ENCODE measurements at places on chromosomes 2 and 18.

DNA sequence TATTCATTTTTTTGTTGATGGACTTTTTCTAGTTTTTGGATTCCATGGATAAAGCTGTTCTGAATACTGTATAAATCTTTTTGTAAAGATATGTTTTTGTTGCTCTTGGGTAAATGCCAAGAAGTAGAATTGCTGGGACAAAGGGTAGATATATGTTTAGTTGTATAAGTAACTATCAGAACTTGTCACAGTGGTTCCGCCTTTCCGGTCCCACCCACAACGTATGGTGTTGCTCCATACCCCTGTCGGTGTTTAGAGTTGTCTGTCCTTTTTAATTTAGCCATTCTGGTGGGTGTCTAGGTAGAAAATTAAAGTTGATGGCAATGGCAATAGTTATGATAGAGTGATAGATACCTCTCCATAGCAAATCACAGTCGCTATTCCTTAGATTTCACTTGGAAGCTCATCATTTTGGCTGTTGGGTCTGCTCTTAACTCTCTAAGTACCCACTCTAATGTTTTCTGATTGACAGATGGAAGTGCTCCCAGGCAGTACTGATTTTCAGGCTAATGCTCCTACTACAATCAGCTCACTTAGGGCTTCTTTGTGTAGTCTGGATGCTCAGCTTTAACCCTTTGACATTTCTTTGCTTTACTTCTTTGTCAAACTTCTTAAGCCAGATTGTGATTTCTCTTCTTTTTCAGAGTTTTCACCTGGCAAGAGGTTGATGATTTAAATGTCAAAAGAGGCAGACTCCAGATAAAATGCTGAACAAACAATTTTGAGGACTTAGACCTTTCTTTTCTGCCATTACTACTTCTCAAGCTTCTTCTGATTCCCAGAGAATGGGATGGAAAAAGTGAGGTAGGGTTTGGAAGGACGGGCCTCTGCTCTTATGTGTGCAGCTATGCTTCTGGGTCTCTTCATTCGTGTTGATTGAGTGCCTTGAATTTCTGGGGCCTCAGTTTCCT lies 156.4 kb downstream of the AQP4 start:
- no peak for DNase-seq

- DNase-seq = no peak
These were observed 38.0 kb upstream of the SNED1 start for GRCh38 chr2:240960309-240960970.

- no peak for DNase-seq
These were observed 11.6 kb upstream of the TUBB6 start for GRCh38 chr18:12296457-12296856.

DNA sequence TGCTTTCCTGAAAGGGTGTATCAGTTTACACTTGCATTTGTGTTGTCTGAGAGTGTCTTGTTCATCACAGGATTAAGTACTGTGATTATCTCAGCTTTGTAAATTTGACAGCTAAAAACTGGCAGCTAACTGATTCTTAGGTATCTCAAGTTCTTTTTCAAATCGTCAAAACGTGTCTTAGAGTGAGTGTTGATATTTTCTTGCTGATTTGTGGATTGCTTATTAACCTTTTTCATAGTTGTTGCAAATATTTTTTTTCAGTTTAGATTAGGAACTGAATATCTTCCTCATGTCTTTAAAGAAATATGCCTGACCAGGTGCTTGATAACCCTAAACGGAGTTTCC lies 41.9 kb downstream of the LRRFIP1 start:
- DNase-seq = no peak

GRCh38 chr2:88698027-88698413 lies 6.5 kb downstream of the RPIA start:
- DNase-seq = no peak

DNA sequence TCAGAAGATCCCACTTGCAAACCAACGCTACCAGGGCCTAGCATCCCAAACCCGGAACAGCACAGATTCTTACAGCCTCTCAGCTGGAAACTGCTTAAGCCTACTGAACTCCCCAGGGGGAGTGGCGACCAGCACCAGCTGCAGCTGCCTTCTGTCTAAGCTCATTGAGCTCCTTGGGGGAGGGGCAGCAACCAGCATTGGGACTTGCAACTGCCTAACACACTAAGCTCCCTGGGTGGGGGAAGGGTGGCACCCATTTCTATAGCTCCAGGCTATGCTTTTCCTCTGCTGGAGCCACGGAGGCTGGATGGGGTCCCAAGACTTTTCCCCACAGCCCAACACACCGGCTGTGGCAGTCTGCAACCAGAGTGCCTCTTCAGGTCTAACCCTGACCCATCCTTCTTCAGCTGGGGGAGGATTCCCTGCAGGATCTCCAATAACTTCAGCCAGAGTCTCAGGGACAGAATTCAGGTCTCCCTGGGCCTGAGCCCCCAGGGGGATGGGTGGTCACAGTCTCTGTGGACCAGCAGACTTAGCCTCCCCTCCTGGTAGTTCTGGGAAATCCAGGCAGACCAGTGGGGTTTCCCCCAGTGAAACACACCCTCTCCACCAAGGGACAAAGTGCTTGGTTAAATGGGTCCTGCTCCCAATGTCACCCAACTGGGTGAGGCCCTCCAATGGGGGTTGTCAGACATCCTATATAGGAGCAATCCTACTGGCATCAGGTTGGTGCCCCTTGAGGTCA lies 45.9 kb upstream of the ITGA4 start:
- no peak for DNase-seq

DNA sequence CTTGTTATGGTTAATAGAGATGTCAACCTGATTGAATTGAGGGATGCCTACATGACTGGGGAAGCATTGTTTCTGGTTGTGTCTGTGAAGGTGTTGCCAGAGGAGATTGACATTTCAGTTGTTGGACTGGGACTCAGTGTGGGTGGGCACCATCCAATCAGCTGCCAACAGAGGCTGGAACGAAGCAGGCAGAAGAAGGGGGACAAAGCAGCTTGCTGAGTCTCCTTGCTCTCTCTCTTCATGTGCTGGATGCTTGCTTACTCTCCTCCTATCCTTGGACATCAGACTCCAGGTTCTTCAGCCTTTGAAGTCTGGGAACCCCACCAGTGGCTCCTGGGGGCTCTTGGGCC lies 22.2 kb upstream of the SMAD4 start:
- DNase-seq = no peak

DNA sequence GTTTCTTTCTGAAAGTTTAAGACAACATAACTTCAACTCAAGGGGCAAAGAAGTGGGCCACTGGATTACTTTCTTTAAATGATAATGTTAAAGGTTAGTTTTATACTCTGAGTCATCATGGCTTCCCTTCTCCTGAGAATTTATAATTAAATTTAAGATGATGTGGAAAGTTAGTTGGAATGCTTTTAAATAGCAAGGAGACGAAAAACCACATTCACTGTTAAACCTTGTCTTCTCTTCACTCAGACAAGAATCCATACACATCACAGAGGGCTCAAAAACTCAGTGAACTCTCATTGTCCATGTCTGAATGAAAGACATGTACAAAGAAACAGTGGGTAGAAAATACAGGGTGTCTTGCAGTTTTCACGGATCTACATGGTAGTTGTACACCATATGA lies 65.6 kb downstream of the COL5A2 start:
- DNase-seq = no peak

GRCh38 chr2:113822087-113822815 lies 65.8 kb upstream of the SLC35F5 start:
- DNase-seq = no peak

GRCh38 chr2:74383254-74383653 lies 3.1 kb upstream of the DCTN1 start:
- no peak for DNase-seq

DNA sequence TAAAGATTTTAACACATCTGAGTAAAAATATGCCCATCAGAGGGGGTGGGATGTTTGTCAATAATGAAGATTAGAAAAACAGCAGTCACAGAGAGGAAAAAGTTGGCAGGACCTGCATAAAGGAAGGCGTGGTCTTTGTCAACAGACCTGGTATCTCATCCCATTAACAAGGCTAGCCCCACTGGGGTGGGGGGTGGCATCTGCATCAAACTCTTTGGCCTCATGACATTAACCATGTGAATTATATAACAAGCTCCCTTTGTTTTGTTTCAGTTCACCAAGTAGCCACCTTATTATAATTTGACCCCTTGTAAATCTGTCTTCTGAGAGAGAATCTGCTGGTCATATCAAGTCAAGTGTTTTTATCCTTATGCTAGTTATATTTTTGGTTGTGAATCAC lies 28.8 kb downstream of the NEMP2 start:
- DNase-seq = no peak

DNA sequence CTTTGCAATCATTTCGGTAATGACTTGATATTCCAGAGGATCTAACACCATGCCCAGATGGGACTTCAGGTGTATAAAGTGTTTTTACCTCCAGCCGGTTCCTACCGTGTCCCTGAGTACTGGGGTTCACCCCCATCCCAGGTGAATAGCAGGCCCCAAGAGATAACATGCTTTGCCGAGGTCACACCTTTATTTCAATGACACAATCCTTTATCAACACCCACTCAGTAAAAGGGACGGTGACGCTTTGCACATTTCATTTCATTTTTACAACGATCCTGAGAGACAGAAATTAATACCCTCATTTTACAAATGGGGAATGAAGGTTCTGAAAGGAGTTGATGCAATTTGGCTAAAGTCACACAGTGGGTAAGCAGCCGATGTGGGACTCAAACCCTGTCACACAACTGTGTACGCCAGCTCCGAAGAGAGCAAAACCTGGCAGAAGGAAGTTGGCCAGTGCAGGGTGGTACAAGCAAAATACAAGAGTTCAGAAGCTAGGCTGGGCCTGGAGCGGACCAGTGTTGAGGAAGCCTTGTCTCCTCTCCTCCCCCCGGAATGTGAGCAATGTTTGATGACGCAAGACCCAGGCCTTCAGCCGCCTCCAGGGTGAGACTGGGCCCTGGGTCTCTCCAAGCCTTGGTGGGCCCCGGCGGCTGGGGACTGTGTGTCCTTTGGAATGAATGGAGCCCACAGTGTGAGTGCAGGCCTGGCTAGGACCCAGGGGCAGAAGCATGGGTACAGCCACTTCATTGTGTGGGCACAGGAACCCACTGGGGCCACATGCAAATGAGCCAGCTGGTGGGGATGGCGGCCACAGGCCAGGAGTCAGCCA lies 139.6 kb upstream of the MYCN start:
- DNase-seq = no peak

GRCh38 chr18:864872-865273 lies 39.8 kb upstream of the ADCYAP1 start:
- DNase-seq = peak; percentile 46

GRCh38 chr2:73253901-73254300 lies 19.8 kb downstream of the CCT7 start:
- DNase-seq = no peak

DNA sequence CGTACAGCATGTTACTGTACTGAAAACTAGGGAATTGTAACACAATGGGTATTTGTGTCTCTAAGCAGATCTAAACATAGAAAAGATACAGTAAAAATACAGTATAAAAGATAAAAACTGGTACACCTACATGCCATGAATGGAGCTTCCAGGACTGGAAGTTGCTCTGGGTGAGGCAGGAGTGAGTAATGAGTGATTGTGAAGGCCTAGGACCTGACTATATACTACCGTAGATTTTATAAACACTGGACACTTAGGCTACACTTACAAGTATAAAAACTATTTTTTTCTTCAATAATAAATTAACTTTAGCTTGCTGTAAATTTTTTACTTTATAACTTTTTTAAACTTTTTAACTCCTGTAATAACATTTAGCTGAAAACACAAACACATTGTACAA lies 324.4 kb upstream of the TNP1 start:
- DNase-seq = no peak

DNA sequence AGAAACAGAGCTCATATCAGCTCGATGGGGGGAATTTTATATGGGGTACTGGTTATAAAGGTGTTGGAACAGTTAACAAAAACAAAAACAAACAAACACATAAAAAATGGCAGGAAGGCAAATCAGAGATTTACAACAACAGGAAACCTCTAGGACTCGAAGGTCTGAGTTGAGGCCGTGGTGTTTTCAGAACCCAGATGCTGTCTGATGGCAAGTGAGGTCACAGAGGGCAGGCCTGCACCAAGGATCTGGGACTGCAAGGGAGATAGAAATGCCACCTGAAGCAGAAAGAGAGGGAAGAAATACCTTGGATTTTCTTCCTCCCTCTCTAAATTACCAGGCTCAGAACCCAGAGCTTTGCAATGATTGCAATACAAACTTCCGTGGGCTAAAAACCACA lies 429.5 kb downstream of the ZNF521 start:
- no peak for DNase-seq

GRCh38 chr2:15348636-15349035 lies 212.5 kb downstream of the NBAS start:
- DNase-seq = no peak

- no peak for DNase-seq
These were observed 60.8 kb downstream of the CHRNA1 start for GRCh38 chr2:174703430-174703829.

GRCh38 chr2:84965192-84965516 lies 5.8 kb upstream of the KCMF1 start:
- DNase-seq = no peak

DNA sequence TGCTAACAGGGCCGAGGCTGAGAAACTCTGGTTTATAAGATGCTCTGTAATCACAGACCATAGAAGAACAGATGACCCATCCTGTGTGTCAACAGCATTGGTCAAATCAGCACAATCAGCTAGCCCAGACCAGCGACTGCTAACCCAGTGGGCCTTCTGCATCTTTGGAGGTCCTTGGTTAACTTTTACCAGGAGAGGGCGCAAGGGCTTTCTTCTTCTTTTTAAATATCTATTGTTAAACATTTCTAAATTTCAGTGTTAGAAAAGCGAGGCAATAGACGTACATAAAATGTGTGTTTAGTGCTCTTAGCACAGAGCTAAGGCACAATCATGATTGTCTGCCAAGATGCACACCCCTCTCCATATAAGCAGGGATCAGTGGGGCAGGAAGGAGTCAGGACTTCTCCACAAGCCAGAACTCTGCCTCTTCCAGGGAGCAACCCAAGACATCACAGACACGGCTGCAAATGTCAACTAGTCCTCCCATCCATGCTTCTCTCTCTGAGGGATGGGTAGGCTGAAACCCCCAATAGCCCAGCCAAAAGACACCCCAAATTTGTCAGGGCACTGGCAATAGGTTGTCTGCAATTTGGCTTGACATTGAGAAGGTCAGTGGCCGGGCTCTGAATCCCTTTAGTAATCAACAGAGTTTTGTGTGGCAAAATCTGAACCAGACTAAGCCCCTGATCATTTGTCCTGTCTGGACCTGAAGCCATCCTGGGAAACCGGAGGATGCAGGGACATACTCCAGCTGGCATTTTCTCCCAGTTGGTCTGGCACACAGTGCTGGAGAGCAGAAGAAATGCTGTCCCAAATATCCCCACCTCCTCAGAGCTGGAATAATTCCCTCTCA lies 188.2 kb downstream of the BCL2 start:
- peak; percentile 0 for DNase-seq

GRCh38 chr18:654601-655000 lies 2.9 kb upstream of the TYMS start:
- DNase-seq = no peak

GRCh38 chr2:66490588-66491001 lies 55.7 kb downstream of the MEIS1 start:
- DNase-seq = no peak

- DNase-seq = no peak
These were observed 91.1 kb downstream of the CABLES1 start for GRCh38 chr18:23226391-23226790.

GRCh38 chr2:199407421-199407820 lies 50.3 kb downstream of the SATB2 start:
- no peak for DNase-seq

Data from SW 1271 (cell line).